ENCODE measurements at places on chromosomes 7 and 10. TPM values are rescaled to one million over a fixed set of nuclear protein-coding genes. Genes with fewer than 3 reads are reported as not detected.

GRCh38 chr7:16027396-16027795, 340.9 kb upstream of the MEOX2 start:
- DNase-seq, result no peak

DNA sequence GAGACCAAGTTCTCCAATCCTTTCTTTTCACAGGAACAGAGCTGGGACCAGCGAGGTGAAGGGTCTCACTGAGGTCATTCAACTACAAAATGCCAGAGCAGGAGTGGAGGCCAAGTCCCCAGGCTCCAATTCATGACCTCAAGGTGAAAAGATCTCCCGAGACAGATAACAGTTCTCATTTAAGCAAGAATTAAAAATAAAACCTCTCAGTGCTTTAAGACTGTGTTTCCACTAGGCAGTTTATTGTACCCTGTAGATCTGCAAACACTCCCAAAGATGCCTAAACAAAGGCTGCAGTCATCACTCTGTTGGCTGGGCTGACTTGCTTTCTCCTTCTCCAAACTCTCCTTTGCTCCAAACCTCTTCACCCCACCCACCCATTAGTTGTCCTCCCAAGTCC, 74.8 kb upstream of the CXCL12 start:
- no peak for DNase-seq

NEUROD6 gene
- not detected for total RNA-seq

UNC5B gene
- 0.26 TPM for total RNA-seq

NEURL1 gene
- 1.7 TPM for total RNA-seq

DNA sequence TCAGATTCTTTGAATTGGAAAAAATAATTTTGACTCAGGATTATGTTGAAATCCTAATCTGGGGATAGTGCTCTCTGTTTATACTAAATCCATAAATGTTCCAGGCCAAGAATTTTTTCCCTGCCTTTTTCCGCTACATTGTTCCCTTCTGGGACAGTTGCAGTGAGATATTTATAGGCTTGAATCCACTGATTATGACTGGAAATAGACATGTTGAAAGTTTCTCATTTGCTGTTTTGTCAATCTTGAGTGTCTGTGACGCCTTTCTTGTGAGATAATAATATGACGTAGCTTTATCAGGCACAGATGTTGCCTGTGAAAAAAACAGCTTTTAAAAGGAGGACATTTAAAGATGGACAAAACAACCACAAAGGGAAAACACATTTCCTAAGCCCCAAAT, 155.9 kb downstream of the ARID5B start:
- DNase-seq, result no peak

DNA sequence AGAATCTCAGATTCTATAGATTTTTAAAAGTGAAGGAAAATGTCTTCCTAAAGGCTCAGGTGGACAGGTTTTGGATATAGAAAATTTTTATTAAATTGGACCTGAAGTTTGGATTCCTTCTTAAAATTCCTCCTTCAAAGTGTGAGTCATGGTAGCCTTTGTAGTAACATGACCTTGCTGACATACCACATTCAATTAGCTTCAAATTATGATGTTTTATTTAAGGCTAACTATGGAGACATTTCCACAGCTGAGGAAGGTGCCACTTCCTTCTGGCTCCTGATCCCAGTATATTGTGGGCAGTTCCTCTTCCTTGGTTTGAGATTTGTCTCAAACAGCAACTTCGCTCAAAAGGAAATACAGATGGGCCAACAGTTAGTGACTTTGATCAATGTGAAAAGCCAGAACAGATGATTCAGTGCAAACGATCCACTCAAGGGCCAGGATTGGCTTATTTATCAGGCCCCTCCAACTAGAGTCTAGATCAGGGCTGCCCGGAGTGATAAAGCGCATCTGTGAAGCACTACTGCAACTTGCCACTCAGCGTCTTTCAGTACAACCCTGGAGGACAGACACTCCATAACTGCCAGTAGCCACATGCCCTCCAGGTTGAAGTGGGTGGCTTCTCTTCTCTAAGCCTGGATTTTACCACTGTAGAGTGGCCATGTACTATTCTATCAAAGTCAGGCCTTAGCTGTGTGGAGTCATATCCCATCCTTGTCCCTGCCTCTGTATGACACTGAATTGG, 573.5 kb downstream of the KIF20B start:
- DNase-seq, result no peak

DNA sequence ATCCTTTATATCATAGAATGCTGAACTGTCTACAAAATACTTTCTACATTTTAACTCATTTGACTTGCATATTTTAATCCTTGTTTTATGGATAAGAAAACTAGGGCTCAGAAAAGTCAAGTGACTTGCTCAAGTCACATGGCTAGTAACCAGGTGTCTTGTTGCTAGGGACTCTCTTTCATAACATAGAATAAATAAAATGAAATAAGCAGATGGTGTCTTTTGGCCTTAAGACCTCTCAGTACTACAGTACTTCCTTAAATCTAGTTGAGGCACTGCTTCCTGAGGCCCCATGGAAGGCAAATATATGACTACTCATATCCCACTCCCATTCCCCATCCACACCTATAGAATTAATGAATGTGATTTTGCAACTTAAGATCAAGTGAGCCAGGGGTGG, 87.9 kb downstream of the CDK6 start:
- DNase-seq, result no peak

DNA sequence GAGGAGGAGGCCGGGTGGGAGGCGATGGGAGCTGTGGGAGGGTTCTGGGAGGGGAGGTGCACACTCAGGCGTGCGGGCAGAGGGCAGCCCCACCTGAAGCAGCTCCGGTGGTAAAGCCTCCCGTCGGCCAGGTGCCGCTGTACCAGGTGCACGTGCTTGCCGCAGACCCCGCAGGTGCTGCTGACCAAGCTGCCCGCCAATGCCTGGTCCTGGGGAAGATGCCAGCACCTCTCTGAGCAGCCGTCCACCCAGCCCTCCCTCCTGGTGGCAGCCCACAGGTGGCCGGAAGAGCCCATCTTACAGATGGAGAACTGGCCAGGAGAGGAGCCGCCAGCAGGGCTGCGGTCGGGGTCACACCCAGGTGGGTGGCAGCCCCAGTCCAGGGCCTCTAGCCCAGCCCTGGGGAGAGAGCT, 12.6 kb downstream of the MICALL2 start:
- no peak for DNase-seq

DNA sequence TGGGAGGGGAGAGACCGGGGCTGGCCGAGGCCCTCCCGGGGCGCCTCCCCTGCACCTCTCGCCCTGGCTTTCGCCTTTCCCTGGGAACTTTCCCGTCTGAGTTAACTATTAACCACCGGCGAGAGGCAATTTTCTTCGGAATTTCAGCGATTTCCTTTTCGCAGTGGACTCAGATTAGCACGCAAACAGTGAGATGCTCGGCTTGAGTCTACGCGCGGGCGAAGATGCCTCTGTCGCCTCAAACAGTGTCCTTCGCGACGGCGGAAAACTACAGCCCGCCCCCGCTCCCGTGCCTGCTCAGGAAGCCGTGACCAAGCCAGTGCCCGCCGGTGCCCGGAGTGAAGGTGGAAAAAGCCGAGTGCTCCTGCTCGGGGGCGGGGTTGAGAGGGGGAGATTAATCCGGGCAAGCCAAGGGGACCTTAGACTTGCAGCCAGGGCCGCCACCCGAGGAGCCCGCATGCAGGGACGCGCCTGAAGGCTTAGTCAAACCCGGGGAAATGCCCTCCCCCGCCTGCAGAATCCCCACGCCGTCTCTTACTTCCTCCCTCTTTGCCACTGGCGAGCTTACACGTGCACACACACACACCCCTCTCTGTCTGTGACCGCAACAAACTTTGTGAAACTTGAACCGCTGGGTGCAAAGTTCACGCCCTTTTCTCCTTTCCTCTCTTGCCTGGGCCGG, 14.5 kb upstream of the PAX2 start:
- DNase-seq, result no peak

STEAP2 gene
- 4.7 TPM for total RNA-seq

GRCh38 chr7:47536661-47537611, 45.0 kb downstream of the TNS3 start:
- peak; percentile 56 for DNase-seq
